ENCODE measurements at places on chromosomes 2 and 18.

GRCh38 chr2:201128933-201129505 lies 13.1 kb downstream of the CFLAR start:
- DNase-seq = no peak

DNA sequence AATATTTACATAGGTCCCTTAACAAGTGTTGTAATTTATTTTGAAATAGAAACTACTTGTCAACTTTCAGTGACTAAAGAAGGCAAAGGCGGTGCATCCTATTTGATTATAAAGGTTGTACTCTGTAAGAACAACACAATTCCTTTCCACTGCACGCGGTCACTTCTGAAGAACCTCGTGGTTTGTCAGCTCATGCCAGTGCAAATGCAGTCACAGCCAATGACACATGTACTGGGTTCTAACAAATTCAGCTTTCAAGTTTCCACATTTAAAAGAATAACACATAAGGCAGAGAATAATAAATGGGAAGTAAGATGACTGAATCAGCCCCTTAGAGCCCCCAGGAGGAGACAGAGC lies 39.7 kb downstream of the CYB5A start:
- no peak for DNase-seq

GRCh38 chr2:145744541-145745386 lies 1224.8 kb upstream of the ZEB2 start:
- peak; percentile 83 for DNase-seq

GRCh38 chr2:128608921-128609880 lies 290.5 kb upstream of the HS6ST1 start:
- DNase-seq = no peak

GRCh38 chr18:3449512-3450011 lies 410 bp upstream of the TGIF1 start:
- no peak for DNase-seq

GRCh38 chr2:137700681-137701080 lies 263.6 kb upstream of the HNMT start:
- DNase-seq = no peak

- DNase-seq = peak; percentile 81
Observed at GRCh38 chr2:37720533-37721200, 49.2 kb upstream of the CDC42EP3 start.
